ENCODE measurements at places on chromosomes 3 and 15. TPM values are rescaled to one million over a fixed set of nuclear protein-coding genes. Genes with fewer than 3 reads are reported as not detected.

Gene NEK10
- 27.1 TPM for total RNA-seq

Gene PBRM1
- total RNA-seq: 115 TPM

Gene GJD2
- not detected for total RNA-seq

Gene NANOGP8
- total RNA-seq: not detected

Gene ROBO2
- 1.2 TPM for total RNA-seq

Gene DAZL
- total RNA-seq: not detected

Gene FAM174B
- total RNA-seq: 5.5 TPM

Gene SEMA6D
- total RNA-seq: 17.7 TPM

Gene GABRA5
- total RNA-seq: not detected

Gene C3orf20
- total RNA-seq: not detected

Gene SKOR1
- 0.08 TPM for total RNA-seq

Gene HEG1
- 256 TPM for total RNA-seq

Gene MESD
- total RNA-seq: 18.9 TPM

Gene LYZL4
- total RNA-seq: not detected

Gene TMED3
- total RNA-seq: 45.1 TPM

Gene PYGO1
- total RNA-seq: 21.2 TPM

Gene PDZRN3
- 40.5 TPM for total RNA-seq

Gene PLOD2
- 46.1 TPM for total RNA-seq

Gene PRSS50
- not detected for total RNA-seq

Gene TADA3
- total RNA-seq: 74.2 TPM
